ENCODE measurements at places on chromosomes 2 and 18. TPM values are rescaled to one million over a fixed set of nuclear protein-coding genes. Genes with fewer than 3 reads are reported as not detected.

DNA sequence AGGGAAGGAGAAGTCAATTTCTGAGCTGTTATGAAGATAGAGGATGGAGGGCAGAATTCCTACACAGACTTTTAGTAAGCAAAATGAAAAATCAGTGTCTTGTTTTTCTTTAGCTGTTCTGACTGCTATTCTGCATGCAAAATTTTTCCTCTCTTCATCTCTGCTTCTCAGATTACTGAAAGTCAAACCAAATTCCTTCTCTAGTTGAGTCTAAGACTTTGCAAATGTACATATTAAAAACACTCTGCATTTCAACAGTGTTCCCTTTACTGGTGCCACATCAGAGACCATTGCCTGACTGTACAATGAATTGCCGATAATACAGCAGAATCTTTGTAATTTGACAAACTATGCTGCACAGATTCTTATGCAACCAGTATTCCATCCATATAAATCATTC, 198.8 kb downstream of the EXOC6B start:
- no peaks in the 10 kb centered on the region for H3K27me3 ChIP-seq
- DNase-seq, result no peak
- no peak overlapping the region for H3K27ac ChIP-seq
- no peaks in the 10 kb centered on the region for H3K36me3 ChIP-seq

GRCh38 chr2:159445307-159445706, 158.8 kb upstream of the WDSUB1 start:
- no peak for DNase-seq
- H3K27ac ChIP-seq, result no peak overlapping the region
- peaks cover 39% of the 10 kb centered on the region for H3K36me3 ChIP-seq
- H3K4me3 ChIP-seq, result no peak overlapping the region
- no peaks in the 10 kb centered on the region for H3K27me3 ChIP-seq

DNA sequence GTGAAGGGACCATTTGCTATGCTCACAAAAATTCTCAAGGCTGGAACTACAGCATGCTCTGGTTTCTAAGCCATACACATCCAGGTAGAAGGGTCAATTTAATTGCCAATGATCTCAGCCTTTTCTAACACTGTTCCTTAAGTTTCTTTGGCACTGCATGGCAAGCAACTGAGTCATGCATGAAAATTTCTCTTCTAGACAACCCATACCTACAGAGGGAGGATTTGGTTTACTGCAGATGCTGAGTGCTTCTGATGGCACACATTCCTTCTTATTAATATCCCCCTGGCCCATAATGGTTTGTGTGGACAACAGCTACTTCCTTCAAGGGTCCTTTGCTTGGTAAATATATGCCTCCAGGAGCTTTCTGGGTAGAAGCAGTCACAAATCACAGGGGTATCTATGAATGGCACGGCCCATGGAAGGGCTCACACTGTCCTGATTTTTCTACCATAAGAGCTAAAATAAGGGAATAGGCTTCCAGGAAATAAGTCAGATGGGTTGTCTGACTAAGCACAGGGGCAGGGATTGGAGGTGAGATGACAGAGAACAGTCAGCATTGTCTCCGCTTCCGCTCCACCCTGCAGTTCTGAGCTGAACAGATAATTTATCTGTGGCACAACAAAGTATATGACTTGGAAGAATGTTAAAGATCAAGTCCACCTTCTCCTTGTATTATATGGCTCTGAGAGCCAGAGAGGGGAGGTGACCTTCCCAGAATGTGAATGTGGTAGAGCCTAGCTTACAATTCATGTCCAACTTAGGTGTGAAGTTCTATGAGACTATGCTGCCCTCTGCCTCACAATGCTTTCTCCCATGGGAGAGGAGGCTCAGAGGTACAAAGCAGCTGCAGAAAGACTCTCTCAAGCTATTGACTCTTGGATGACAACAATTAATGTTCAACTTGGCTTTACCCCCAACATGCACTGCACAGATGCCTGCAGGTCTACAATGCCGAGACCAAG, 199.2 kb upstream of the TNP1 start:
- no peak for DNase-seq
- no peak overlapping the region for H3K27ac ChIP-seq
- H3K27me3 ChIP-seq, result no peaks in the 10 kb centered on the region

GRCh38 chr2:240686460-240686859, 3.8 kb upstream of the AQP12B start:
- peaks cover 25% of the 10 kb centered on the region for H3K4me1 ChIP-seq
- H3K36me3 ChIP-seq, result no peaks in the 10 kb centered on the region
- no peaks in the 10 kb centered on the region for H3K27me3 ChIP-seq
- DNase-seq, result no peak

DNA sequence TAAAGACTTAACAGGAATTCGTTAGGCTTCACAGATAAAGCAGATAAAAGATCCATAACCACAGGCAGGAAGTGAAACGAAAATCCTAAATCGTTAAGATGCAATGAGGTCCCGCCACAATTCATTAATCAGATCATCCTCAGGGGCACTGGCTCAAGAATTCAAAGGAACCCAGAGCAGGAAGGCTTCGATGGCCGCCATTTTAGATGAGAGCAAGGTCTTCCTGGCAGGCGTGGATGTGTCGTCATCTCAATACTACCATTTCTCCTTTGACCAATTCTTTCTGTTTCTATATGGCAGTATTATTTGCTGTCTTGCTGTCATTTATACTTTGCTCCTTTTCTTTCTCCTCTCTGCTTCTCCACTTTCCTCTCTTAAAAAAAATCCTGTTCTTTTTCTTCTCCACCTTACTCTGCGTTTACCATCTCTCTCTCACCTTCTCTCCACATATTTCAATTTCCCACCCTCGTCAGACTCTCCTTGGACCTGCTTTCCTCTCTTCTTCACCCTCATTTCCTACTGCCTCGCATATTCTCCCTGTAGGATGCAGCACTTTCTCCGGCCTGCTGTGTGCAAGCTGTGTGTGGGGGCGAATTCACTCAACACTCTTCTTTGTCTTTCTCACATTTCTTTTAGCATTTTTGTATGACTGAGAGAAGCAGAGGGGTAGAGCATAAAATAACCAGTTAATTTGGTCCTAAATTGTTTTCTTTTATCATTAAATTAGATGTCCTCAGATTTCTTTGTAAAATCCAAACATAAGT, 35.1 kb upstream of the LHCGR start:
- H3K4me1 ChIP-seq, result no peaks in the 10 kb centered on the region
- no peak overlapping the region for H3K27ac ChIP-seq
- DNase-seq, result no peak

Gene PSMA8
- total RNA-seq, result not detected

Gene WNT10A
- 0.92 TPM for total RNA-seq
